ENCODE measurements at places on chromosomes 11 and 22.
A peak's percentile ranks its signal among the peaks of the same experiment; 100 is the strongest.

- peak; percentile 63 for DNase-seq
Observed at GRCh38 chr22:35140879-35141745, 75.2 kb downstream of the ISX start.

DNA sequence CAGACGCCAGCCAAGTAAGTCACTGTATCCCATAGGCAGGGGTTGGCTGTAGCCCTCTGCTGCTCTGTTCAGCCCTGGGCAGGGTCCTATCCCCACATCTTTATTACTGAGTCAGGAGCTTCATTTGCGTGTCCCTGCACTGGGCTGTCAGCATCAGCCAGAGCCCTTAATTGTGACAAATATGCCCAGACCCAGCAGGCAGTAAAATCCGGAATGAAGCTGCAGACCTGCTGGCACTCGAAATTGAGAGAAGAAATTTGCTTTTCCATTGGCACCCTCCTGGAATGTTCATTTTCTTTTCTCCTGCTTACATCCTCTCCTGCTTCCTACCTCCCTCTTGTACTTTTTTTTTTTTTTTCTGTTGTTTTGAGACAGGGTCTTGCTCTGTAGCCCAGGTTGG, 43.8 kb downstream of the CEP164 start:
- no peak for DNase-seq

- DNase-seq = no peak
Observed at GRCh38 chr11:1642288-1643145, 12.9 kb downstream of the KRTAP5-5 start.

GRCh38 chr22:48222742-48223487, 1460.5 kb downstream of the TBC1D22A start:
- no peak for DNase-seq

- no peak for DNase-seq
Observed at GRCh38 chr11:30392221-30392784, 69.4 kb downstream of the ARL14EP start.

DNA sequence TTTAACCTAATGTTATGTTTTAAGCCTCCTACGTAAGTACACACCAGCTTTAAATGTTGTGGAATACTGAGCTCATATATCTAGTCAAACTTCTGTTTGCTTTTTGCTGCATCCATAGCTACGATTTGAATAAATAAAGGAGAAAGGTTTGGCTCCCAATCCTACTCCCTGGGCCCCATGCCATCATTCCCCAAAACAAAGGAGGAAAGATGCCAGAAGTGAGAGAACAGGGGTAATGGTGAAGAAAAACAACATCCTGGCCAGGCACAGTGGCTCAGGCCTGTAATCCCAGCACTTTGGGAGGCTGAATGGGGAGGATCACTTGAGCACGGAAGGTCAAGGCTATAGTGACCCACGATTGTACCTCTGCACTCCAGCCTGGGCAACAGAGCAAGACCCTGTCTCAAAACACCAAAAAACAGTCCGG, 26.5 kb downstream of the SCGB1A1 start:
- no peak for DNase-seq

- peak; percentile 50 for DNase-seq
Observed at GRCh38 chr11:10930972-10931760, 73.3 kb upstream of the ZBED5 start.

- DNase-seq = no peak
Observed at GRCh38 chr11:125688632-125689031, 8.0 kb upstream of the ACRV1 start.

DNA sequence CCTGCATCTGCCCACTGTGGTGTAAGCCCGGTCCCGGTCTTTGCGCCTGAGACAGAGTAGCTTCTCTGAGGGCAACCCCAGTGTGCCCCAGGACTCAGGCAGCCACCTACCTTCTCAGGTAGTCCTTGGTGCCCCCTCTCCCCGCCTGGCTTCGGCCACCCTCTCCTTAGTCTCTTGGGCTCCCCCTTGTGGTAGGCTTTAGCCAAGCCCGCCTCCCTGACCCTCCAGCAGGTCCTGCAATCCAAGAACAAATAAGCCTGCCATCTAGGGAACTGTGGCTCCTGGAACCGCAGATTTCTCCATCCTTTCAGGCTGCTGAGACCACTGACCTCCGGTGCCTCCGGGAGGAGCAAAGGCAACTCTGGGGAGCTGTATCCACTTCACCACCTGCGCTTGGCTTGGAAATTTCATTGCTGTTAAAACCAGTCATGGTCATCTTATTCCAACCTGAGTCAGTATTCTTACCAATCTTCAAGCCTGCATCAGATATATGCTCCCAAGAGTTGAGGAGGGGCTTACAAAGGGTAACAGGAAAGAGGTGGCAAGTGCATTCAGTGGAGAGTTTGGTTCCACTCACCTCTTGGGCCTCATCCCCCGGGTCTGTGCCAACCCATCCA, 52.8 kb upstream of the TENM4 start:
- DNase-seq = peak; percentile 80

DNA sequence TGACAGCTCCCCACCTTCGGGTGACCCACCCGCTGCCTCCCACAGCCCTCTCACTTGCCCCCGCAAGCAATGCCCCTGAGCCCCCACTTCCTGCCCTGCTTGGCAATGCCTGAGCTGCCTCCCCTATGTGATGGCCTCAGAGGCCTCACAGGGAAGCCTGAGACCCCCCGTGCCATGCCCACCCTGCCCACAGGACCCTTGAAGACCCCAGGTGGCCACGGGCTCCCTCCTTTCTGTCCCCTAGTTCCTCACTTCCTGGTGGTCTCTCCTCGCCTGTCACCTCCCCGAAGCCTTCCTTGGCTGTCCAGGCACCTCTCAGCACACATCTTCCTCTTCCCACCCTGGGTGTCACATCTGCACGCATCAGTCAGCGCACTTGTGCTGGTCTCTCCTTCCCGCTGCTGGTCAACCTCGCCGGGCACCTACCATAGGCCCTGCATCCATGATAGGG, 90.5 kb downstream of the BRD1 start:
- DNase-seq = no peak

DNA sequence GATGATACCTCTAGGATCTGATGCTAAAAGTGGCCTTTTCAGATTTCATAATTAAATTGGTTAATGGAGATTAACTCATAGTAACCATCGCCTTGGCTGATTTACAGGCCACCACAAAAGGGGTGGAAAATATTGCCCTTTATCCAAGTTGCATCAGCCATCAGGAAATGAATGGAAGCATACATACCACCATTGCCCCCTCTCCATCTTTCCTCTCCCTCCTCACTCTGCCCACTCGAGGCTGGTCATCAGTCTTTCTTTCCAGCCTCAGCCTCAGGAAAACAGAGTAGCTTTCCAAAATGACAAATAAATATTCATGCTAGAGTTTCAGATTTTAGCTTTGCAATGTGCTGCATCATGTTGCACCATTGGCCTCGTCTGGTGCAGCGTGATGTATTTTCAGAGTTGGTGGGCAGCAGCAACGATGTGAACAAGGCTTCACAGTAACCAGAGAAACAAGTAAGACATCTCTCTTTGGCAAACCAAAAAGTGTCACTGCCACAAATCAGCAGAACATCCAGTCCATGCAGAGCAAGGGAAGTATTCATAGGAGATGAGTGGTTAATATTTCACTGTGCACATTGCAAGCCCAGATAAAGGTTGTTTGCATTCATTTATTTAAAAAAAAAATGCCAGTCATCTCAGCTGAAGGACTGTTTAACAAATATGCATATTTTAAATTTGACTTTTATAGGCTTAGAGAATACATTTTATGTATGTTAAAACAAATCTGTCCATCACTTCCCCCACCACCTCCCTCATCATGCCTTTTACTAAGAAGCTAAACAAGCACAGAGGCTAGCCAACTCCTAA, 136.7 kb upstream of the FAT3 start:
- no peak for DNase-seq

GRCh38 chr11:1230456-1231395, 7.9 kb downstream of the MUC5B start:
- DNase-seq = no peak

GRCh38 chr22:30275625-30276024, 9.0 kb upstream of the OSM start:
- no peak for DNase-seq

- no peak for DNase-seq
Observed at GRCh38 chr11:70637949-70638583, 239.7 kb downstream of the CTTN start.

GRCh38 chr11:79456501-79456900, 15.7 kb upstream of the TENM4 start:
- DNase-seq = no peak

- no peak for DNase-seq
Observed at GRCh38 chr11:61921446-61921845, 4.1 kb upstream of the RAB3IL1 start.

DNA sequence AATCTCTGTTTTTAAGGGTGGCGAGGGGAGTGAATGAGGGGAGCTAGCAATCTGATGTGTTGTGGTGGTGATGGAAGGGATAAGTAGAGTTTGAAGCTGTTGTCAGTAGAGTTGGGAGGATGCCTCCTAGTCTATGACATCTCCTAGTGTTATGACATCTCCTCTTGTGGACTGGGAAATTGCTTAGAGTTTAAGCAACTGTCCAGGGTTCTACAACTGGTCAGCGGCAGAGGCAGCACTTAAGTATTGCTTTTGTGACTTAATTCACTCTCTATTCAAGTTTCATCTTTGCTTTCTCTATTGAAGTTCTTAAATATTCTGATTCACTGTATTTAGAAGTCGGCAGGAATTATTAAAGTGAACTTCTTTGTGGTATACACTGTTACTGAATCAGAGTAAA, 13.8 kb downstream of the BMAL1 start:
- no peak for DNase-seq

- DNase-seq = no peak
Observed at GRCh38 chr11:987671-988070, 48.8 kb downstream of the MUC6 start.

Measured in GM10248 (cell line).